ENCODE measurements at places on chromosomes 1 and 21.

DNA sequence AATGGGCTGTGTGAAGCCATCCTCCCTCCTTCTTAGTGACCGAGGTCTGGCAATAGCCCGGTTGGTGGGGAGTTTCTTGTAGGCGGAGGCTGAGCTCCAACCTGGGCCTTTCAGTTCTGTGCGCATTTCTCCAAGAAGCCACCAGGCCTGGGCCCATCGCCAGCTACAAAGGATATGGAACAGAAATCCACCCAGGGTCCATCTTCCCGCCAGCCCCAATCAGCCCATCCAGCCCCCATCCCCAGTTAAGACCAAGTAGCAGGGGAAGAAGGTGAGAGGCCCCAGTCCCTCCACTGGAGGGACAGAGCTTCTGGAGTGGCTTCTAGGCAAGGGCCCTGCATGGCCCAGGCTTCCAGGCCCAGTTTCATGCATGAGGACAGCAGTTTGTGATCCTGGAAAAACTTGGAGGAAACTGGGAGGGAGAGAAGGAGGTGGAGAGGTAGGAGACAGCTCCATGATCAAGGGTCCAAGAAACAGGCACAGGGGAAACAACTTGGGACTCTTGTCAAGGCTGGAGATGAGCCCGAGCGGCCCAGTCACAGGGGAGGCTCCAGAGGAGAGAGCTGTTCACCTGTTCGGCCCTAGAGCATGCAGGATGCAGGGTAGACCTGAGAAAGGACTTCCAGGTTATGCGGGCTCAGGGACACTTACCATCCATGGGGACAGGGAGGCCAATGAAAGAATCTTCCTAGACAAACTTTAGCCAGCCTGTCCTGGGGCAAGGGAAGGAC, 261.2 kb downstream of the PTPRU start:
- DNase-seq = no peak

DNA sequence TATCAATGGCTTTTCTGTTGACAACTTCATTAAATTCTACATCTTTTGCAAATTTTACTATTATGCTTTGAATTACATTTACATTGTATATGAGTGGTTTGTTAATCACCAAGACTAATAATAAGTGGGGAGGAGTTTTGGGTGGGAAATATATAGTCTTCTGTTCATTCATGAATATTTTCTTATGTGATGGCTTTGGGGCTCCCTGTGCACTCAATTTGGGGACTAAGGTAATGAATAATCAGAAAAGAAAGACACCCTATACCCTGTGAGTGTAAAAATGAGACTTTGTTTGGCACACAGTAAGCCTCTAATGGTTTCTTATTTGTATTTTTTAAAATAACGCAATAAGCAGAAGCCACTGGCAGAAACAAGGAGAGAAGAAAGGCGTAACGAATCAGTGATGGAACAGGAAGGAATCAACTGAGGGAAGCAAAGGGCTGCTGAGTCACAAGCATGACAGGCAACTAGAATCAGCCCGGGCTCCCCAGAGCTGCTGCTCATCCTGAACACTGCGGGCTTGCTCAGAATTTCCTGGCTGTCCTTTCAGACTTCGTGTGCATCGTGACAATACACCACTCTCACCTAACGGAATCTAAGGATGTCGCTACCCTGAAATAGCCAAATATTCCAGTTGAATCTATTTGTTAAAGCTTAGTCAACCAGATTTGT, 20.8 kb upstream of the RGS2 start:
- DNase-seq = no peak

GRCh38 chr1:242128951-242129502, 130.1 kb upstream of the MAP1LC3C start:
- DNase-seq = no peak

DNA sequence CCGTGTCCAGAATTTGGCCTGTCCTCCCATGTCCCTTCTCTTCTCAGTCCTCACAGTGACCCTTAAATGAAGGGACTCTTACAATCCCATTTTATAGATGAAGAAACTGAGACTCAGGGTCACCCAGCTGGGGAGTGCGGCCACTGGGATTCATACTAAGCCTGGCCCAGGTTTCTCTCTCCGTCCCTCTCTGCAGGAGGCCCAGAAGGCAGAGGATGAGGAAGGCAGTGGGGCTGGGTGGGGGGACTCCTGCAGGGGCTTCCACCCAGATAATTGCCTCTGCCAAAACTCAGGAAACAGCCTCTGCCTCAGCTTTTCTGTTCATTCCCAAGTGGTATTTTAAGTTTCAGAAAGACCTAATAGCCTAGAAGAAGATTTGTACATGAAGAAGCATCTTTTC, 299.8 kb downstream of the MATN1 start:
- DNase-seq = no peak

DNA sequence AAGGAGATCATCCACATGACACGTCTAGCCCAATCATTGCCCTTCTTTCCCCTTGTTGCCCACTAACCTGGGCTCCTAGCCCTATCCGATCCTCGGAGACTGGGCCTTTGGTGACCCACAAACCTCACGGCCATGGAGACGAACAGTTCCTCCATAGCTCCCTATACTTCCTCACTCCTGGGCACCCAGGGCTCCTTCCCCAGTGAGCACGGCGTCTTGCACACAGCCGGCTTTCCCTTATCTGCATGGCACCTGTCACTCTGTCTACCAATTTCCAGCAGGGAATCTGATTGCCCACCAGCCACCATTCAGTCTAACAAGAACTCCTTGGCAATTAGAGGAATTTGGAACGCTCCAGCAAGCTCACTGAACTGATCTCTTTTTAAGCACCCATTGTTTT, 3.1 kb downstream of the GNG4 start:
- DNase-seq = no peak

DNA sequence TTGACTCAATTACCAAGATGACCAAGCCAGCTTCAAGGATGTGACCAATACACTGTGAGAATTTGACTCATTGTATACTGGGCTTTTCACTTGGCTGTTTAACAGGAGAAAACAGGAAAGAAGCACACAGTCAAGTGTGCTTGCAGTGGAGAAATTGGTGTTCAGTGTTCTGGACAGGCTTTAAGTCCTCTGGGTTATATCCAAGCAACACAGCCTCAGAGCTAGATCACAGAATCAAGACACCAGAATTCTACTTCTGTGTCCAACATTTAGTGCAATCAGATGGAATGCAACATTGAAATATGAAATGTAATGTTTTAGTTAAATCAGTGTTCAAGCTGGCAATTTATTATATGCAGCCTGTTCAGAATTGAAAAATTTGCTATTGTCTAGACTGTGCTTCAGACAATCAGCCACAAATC, 694.4 kb downstream of the LTN1 start:
- no peak for DNase-seq

- no peak for DNase-seq
These were observed 148.1 kb upstream of the CTTNBP2NL start for GRCh38 chr1:112247961-112248360.

GRCh38 chr1:9198538-9199361, 35.8 kb upstream of the H6PD start:
- DNase-seq = no peak

- no peak for DNase-seq
These were observed 13.2 kb upstream of the PRMT2 start for GRCh38 chr21:46622226-46622625.

GRCh38 chr1:153537376-153537730, 1.6 kb upstream of the S100A6 start:
- no peak for DNase-seq

DNA sequence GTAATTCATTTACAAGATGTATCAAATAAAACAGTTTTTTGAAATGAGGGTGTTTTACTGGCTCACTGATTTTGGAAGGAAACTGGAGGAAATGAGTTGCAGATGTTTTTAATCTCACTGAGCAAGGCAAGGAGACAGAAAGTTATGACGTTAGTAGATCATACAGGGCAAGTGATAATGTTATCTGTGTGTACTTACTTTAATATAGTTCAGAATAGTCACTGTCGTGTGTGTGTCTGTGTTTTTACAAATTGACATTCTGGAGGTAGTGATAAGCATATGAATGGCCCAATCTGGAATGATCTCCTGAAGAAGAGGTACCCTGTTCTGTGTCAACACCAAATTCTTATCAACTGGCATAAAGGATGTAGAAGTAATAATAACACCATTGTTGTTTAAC, 1.9 kb upstream of the GBP4 start:
- no peak for DNase-seq

DNA sequence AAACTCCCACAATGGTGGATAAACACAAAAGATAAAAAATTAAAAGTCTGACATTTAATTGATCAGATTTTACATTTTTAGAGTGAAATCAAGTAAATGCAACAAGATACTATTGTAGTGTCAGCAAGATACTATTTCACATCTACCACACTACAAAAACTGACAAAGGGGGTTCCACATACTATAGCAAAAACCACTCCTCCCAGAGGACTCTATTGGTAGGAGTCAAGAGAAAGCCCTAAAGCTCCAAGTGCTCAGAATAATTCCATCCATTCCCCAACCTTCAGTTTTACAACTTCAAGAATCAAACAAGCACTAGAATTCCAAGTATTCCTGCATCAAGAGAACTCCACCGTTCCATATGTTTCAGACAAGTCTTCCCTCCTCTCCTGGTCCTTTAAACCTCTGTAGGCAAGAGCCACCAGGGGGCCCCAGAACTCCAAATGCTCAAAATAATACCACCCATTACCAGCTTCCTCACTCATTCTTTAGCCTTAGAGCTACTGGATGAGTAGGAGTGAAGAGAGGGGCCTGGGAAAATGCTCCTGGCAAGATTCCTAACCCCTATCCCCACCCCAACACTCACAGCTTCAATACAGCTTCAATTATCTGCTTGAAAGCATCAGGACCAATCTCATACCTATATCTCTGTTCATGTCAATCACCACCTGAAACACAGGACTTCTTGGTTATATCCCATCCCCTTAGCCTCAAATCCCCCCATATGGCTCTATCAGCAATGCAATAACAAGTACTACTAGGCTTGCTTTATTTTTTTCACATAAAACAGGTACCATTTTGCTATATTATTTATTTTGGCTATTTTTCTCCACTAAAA, 9.9 kb downstream of the TOR1AIP2 start:
- DNase-seq = no peak

GRCh38 chr1:75643460-75643859, 32.5 kb upstream of the SLC44A5 start:
- no peak for DNase-seq

DNA sequence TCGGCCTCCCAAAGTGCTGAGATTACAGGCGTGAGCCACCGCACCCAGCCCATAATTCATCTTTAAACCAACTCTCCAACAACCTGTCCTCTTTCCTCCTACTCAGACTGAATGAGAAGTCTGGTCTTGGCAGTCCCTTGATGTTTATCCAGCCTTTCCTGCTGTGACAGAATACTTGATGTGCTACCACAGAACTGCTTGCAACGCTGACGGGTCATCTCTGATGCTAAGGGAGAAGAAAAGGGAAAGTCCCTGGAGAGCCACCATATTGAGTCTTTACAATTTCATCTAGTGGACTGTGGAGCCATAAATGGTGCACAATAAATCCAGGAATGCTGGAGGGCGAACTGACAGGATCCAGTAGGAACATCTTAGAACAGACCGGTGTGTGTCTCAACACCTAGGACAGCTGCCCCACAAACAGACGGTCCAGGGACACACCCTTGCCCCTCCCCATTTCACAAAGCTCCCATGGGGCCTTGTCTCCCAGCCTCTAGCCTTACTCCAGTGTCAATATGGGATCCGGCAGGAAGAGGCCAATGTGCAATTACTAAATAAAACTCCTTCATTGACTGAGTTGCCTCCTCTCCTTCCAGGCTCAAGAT, 30.7 kb downstream of the JAK1 start:
- no peak for DNase-seq

GRCh38 chr1:234322979-234323378, 50.3 kb upstream of the COA6 start:
- no peak for DNase-seq

- peak; percentile 73 for DNase-seq
These were observed 15.5 kb downstream of the PI4KB start for GRCh38 chr1:151311589-151312331.
